ENCODE measurements at places on chromosomes 11 and 22.

DNA sequence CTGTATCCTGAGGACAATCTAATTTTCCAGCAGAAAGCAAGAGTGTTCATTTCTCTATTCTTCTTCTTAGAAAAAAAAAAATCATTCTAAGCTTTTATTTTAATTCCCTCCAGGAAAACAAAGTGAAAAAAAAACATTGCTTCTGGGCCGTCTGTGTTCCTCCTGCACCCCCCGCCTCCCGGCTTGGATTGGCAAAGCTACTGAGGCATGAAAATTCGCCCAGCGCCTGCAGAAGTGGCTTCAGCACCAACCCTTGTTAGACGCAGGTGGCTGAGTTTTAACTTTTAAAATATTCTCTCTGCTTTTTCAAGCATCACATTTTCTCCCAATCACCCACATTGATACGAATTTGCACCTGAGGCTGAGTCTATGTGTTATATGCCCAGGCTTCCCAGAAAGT lies 401.6 kb downstream of the BRD1 start:
- no peak for DNase-seq

- DNase-seq, result no peak
Observed at GRCh38 chr11:7056828-7057513, 31.8 kb upstream of the RBMXL2 start.

GRCh38 chr11:2672553-2673249 lies 27.1 kb downstream of the KCNQ1OT1 start:
- DNase-seq, result no peak

- DNase-seq, result no peak
Observed at GRCh38 chr22:45429981-45430775, 16.7 kb downstream of the RIBC2 start.

- no peak for DNase-seq
Observed at GRCh38 chr11:14886513-14886912, 5.5 kb downstream of the CYP2R1 start.

DNA sequence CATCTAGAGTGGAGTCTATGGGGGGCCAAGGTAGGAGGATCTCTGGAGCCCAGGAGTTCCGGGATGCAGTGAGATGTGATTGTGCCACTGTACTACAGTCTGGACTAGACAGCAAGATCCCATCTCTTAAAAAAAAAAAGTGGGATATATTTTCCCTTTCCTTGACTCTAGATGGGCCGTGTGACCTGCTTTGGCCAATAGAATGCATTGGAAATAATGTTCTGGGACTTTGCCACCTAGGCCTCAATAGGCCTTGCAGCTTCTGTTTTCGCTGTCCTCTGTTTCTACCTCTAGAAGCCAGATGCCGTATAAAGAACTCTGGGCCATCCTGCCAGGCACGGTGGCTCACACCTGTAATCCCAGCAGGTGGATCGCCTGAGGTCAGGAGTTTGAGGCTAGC lies 3.6 kb downstream of the C11orf86 start:
- DNase-seq, result no peak

DNA sequence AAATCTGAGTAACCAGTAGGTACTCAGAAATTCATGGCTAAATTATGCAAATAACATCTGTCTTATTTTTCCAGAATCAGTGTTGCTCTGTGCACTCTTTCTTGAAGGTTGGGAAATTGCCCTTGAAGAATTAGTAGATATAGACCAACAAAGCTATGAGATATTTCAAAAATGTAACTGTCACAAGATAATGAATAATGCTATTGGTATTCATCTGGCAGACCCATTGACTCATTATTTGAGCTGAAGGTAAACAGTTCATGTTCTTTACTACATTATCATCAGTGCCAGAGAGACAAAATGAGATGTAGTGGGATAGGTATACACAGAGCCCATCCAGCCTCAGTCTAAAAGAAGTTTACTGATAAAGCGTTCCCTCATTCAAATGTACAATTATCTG lies 274.7 kb downstream of the CASP12 start:
- DNase-seq, result no peak

GRCh38 chr11:62770778-62771143 lies 435 bp upstream of the TAF6L start:
- DNase-seq, result no peak

DNA sequence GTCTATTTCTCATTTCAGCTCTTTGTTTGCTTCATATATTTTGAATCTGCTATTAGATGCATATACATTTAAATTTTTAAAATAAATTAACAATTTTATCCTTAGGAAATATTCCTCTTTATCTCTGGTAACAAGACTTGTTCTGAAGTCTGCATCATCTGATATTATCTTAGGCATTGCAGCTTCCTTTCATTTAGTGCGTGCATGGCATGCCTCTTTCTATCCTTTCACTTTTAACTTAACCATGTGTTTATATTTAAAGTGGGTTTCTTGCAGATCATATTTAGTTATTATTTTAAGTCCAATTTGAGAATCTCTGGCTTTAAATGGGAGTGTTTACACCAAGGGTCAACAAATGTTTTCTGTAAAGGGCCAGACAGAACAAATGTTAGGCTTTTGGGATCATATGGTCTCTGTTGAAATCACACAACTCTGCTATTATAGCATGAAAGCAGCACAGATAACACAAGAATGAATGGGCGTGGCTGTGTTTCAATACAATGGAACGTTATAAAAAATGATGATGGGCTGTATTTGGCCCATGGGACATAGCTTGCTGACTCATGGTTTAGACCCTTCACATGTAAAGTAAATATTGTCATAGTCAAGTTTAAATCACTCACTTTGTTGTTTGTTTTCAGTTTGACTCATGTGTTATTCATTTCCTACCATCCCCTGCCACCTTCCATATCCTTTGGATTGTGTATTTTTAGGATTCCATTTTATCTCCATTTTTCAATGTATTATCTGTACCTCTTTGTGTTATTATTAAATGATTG lies 83.9 kb upstream of the SNX19 start:
- no peak for DNase-seq

DNA sequence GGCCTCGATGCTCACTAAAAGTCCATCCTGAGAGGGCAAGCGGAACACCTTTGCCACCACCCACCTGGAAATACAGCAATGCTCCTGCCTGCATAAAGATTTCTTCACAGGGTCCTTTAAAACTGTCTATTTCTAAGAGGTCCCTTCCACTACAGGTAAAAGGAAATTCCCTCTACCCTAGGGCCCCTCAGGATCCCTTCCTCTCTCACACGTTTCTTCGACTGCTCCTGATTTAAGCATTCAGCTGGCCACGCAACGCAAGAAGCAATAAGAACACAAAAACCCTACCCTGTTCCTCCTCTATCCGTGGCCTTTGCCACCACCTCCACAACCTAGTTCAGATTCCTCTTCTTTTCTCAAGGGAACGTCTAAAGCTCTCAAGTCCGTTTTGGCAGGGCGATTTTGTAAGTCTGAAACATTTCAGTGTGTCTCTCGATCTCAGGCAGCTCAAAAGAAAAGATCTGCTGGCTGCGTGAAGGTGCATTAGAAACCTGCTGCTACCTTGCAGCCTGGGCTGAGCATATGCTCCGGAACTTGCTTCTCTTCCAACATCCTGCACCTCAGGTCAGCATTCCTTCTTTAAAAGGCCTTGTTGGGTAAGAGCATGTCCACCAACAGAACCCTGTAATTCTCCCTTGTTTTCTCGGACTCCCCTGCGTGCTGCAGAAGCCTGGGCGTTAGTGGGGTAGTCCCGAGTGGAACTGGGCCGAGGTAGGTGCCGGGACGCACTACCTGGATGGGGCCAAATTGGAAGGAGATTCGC lies 1.6 kb downstream of the LGR4 start:
- DNase-seq, result no peak

GRCh38 chr11:103594283-103594682 lies 442.2 kb upstream of the DDI1 start:
- DNase-seq, result no peak

DNA sequence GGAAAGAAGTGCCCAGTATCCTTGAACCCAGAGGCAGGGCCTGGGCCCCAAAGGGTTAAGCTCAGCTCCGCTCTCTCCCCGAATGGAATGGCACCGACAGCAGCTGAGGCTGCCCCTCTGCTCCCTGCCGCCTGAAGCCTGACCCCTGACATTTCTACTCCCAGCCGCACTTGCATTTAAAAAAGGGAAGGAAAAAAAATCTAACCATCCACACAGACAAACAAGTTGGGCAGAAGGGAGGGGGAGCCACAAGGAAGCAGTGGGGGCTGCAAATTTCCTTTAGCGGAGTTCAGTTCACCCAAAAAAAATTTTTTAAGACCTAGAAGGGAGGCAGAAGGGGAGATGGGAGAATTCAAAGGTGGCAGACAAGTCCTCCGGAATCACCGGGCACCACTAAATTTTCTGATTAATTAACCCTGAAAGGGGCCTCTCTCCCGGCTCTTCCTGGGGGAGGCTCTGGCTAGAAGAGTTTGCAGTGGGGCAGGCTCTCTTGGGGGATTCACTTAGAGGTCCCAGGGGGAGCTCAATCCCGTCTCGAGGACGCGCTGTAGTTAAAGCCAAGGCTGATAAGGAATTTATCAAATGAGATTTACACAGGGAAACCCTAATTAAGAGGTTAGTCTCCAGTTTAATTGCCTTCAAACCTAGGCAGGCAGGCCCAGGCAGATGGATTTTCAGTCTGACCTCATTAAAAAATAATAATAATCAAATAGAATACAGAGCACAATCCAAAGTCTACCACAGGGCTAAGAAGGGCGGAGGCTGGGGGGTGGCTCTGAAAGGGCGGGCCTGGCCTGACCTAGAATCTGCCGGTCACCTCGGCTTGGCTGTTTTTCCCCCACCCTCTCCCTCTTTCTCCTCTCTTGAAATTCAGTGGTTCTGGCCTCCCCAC lies 25.6 kb downstream of the MN1 start:
- DNase-seq, result no peak

DNA sequence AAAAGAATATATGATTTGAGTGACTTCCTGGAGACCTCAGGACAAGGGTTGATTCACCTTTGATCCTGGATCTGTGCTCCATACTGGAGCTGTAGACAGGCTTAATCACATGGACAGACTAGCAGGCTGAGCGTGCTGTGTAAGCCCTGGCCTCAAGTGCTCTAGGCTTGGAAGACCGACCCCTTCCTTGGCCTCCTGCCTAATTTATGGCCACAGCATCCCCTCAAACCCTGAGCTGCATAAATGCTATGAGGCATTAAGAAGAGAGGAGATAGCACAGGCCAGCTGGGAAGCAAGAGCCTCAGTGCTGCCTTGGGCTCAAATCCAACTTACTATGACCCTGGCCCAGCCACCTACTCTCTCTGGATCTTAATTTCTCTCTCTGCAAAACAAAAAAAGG lies 385.1 kb downstream of the BUD13 start:
- no peak for DNase-seq

GRCh38 chr11:78228467-78228866 lies 39.7 kb downstream of the USP35 start:
- no peak for DNase-seq

DNA sequence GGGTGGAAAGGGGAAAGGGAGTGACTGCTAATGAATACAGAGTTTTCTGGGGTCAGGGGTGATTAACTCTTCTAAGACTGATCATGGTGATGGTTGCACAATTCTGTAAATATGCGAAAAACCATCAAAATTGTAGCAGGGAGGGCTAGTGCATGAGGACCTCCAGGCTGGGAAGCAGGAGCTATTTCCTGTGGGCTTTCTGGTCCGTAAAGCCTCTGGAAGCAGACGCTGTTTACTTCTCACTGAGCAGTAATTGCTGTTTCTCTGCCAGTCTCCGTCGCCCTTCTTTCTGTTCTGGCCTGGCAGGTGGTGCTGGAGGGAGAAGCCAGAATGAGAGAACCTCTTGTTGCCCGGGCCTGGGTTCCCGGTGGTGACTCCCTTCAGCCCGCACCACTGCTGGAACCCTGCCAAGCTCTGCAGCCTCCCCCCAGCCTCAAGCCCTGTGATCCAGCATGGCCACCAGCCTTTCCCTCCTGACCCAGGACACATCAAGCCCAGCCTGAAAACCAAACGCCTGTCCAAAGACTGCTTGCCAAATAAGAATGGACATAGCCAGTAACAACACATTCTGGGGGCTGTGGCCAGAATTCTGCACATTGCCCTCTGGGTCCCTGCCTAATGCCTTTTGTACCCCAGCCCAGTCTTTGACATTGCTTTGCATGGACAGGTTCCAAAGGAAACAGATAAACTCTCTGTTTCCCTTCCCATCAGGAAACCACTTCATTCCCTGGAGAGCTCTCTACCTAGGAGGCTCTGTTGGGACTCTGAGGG lies 201.0 kb upstream of the NAV2 start:
- no peak for DNase-seq

GRCh38 chr11:121240650-121241303 lies 51.8 kb upstream of the SC5D start:
- DNase-seq, result no peak

DNA sequence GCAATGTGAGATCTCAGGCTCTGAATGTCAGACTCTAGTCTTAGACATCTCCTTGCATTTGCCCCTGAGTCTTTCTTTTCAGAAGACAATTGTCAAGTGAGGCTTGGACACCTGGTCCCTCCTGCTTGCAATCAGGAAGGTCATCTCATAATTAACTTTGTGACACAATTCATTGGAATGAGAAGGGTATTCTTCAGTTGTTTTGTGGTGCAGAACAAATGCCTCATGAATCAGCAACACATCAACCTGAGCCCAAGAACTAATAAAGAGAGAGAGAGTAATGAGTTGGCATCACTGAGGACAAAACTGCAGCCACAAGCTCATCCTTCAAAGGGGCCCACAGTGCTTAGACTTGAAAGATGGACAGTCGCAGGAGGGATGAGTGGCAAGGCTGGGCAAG lies 375.8 kb downstream of the INSC start:
- DNase-seq, result no peak

DNA sequence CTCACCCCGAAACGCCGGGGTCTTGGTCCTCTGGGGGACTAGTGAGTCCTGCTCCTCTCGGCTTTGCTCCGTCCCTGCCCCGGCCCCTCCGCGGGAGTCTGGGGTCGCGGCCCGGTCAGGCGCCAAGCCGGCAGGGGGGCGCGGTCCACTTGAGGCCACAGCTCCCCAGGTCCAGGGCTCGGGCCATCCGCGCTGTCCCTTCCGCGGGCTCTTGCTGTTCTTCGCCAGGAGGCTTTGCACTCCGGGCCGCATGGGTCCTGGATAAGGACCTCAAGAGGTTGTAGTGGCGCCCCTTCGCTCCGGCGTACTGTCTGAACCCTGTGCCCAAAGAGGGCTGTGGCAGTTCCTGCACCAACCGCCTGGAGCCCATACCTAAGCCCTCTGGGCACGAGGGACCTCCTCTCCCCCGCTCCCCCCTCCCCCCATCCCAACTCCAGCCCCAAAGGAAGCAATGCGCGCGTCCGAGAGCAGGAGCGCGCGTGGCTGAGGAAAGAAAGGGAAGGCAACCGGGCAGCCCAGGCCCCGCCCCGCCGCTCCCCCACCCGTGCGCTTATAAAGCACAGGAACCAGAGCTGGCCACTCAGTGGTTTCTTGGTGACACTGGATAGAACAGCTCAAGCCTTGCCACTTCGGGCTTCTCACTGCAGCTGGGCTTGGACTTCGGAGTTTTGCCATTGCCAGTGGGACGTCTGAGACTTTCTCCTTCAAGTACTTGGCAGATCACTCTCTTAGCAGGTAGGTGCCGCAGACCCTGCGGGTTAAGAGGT lies at the start of gene ADM:
TSS of gene ADM (plus strand) at position 579 of the 767 bp plus-strand sequence. CDS start 628 bp downstream, outside the sequence.
- no peak for DNase-seq
